Chondrocyte (in vitro differentiated cells): ENCODE measurements at places on chromosomes 11 and 22.
A peak's percentile ranks its signal among the peaks of the same experiment; 100 is the strongest.

DNA sequence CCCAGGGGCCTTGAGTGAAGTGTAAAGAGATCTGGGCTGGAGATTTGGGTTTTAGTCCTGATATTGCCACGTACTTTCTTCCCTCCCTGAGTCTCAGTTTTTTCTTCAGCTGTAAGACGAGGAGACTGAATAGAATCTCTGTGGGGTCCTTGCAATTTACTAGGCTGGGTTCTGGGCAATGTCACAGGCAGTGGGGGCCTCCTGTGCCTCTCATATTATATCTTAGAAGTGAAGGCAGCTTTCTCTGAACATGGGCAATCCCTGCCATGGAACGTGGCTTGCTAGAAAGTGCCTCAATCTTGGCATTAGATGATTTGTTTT is 62.0 kb upstream of the PTPRJ start:
- no peak for DNase-seq

DNA sequence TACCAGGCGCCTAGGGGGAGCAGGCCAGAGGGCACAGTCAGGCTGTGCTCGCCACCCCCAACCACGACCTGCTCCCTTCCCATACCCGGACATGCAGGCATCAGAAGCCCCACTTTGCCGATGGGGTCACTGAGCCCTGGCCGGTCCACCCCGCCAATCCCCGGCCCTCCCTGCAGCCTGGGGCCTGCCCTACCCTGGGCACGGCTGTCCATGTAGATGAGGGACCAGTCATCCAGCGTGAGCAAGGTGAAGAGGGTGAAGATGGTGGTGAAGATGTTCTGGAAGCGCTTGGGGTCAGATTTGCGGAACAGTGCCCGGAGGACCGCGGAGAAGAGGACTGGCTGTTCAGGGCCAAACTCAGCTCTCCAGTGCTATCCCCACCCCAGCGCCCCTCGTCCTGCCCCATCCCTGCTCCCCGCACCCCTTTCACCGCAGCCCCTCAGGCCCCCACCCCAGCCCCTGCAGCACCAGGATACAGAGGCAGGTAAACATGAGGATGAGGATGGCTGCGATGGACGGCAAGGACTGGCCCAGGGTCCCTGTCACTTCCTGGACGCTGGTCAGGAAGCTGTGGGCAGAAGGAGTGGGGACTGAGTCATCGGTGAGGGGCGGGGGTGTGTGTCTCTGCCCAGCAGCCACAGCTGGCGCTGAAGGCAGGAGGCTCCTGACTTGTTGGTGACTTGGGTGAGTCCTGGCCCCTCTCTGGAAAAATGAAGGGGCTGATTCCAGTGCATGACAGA is 5.5 kb downstream of the CATSPER1 start:
- DNase-seq: no peak

DNA sequence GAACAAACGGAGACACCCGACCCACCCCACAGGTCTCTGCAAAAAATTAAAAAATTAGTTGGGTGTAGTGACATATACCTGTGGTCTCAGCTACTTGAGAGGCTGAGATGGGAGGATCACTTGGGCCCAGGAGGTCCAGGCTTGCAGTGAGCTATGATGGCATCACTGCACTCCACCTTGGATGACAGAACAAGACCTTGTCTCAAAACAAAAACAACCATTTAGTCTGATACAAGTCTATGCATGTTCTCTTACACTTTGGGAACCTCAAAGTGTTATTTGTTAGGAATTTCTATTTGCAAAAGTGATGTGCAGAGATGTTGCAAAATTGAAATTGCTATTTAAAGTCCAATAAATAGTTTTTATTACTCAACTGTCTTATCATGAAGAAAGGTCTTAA is 14.3 kb downstream of the ATG13 start:
- no peak for DNase-seq

GRCh38 chr22:19325296-19325948 is 33.9 kb upstream of the CLTCL1 start:
- DNase-seq: no peak

- DNase-seq: no peak
Measured at GRCh38 chr11:6703247-6704063, 20.3 kb upstream of the MRPL17 start.

DNA sequence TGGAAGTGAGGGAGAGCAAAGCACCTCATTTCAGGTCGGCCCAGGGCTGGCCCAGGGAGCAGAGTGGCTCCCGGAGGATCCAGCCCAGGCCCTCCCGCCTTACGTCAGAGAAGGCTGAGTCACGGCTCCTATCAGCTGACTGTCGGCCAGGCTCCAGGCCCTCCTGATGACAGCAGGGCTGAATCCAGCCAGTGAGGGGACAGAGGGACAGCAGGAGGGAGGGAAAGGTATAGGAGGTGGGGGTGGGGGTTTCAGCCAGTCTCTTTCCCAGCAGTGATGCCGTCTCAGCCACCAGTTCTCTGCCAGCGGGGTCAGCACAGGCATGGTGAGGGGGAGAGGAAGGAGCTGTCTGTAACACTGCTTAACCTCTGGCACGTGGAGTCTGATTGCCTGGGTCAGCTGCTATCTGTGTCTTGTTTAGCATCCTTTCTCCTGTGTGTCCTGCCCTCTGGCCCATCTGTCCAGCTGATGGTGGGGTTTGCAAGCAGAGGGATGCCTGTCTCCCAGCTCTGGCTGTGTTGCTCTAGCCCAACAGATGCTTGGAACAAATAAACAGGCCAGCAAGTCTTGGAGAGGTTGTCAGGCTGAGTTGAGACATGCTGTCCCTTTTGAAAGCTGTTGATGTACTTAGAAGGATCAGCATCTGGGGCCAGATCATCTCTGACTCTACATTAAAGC is 74.0 kb downstream of the ADAMTS15 start:
- DNase-seq: no peak

DNA sequence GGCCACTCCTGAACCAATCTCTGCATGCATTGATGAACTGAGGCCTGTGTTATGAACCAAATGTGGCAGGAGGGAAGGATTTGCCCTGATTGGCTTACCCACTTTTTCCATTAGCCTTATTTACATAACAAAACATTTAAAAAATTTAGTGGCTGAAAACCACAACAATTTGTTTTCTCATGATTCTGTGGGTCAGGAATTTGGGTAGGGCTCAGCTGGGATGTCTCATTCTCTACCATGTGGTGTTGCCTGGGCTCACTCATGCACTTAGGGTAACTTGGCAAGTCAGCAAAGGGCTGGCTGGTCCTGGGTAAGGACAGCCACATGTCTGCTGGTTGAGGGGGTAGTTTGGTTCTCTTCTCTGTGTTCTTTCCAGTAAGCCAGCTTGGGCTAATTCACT is 35.1 kb upstream of the CYP2R1 start:
- DNase-seq: no peak

DNA sequence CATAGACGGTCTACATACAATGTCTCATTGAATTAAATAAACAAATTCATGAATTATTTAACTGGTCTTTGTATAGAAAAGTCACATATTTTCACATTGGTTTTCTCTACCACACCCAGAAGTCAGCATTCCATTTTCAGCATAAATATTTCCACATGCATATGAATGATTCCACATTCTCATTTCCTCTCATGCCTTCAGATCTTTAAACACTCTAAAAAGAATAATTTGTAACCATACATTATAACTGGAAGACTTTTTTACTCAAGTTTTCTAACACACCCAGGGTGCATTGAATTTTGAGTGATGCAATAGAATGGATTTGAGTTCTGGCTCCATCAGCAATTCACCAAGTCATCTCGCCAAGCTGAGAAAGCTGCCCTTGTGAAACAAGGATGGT is 501.8 kb upstream of the TENM4 start:
- DNase-seq: no peak

GRCh38 chr11:69202511-69203221 is 46.9 kb downstream of the SMIM38 start:
- peak; percentile 87 for DNase-seq

DNA sequence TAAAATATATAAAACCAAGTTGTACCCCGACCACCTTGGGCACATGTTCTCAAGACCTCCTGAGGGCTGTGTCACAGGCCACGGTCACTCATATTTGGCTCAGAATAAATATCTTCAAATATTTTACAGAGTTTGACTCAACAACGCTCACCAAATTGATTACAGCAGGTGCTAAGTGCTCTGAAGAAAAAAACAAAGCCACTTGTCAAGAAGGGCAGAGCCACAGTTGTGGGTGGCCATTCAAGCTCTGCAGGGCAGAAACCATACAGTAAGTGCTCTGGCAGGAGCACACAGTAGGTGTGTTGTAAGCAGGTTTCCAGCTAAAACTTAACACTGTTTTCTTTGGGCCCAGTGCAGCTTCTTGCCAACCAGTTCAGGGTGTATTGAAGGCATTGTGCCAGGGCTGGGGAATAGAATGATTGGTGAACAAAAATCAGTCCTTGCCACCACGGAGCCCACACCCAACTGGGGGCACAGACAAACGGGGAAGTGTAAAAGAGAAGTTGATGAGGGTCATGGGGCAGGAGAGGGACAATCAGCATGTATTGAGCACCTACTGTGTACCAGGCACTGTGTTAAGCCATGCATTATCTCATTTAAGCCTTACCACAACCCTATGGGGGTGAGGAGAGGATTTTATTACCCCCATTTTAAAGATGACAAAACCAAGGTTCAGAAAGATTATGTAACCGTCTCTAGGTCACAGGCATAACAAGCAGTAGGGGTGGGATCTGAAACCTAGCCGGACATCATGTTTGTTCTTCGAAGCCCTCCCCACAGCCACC is 18.2 kb downstream of the ARRB1 start:
- DNase-seq: no peak

- DNase-seq: no peak
Measured at GRCh38 chr11:115659061-115659963, 155.1 kb upstream of the CADM1 start.

- no peak for DNase-seq
Measured at GRCh38 chr22:28521451-28521850, 158.2 kb downstream of the TTC28 start.
